Vagina (tissue), 2 donors: ENCODE measurements at places on chromosomes 5 and 9. TPM values are rescaled to one million over a fixed set of nuclear protein-coding genes. Genes with fewer than 3 reads are reported as not detected.

- H3K27ac ChIP-seq, result peak overlapping the region; percentile 51
- no peak overlapping the region for H3K4me3 ChIP-seq
- DNase-seq, result no peak
- no peaks in the 10 kb centered on the region for H3K36me3 ChIP-seq
These were observed 217.0 kb downstream of the TMEM38B start for GRCh38 chr9:105911104-105911911.

Gene BRINP1
- total RNA-seq, result 0.49 TPM

DNA sequence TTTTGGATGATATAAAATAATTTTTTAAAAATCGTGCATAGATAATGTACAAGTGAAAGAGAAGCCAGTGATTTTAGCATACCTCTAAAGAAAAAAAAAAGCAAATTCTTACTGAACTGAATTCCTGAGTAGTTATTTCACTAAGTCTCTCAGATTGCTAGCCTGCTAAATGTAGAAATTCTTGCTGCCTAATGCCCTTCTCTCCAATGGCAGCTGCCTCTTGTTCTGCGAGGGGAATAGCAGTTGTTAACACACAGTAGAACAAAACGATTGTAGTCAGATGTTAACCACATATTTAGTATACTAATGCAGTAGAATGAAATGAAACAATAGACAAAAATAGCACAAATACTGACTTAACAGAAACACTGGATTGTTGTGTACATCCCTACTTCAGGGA lies 26.8 kb downstream of the SMAD5 start:
- no peak overlapping the region for H3K4me3 ChIP-seq
- peaks cover 39% of the 10 kb centered on the region for H3K4me1 ChIP-seq
- H3K27me3 ChIP-seq, result no peaks in the 10 kb centered on the region
- H3K27ac ChIP-seq, result no peak overlapping the region

GRCh38 chr5:179161901-179162300 lies 101.7 kb downstream of the ZNF354C start:
- no peaks in the 10 kb centered on the region for H3K27me3 ChIP-seq
- no peak overlapping the region for H3K4me3 ChIP-seq
- no peak overlapping the region for H3K27ac ChIP-seq
- peaks cover 4% of the 10 kb centered on the region for H3K4me1 ChIP-seq
- no peaks in the 10 kb centered on the region for H3K36me3 ChIP-seq

Gene AMBP
- total RNA-seq, result not detected

DNA sequence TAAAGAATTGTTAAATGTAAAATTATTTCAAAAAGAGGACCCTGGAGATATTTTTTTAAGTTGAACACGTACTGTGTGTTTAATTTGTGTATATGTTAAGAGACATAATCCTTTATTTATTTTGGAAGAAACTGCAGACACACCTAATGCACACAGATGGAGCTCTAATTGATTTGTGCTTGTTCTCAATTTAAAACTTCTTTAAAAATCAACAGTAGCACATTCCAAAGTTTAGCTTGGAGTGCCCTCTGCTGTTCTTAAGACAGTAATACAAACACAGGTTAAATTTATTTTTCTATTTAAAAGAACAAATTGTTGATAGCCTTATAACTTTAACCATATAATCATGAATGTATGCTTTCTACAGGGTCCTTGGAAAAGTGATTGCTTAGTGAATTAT lies 277.6 kb upstream of the ADAMTS16 start:
- H3K4me1 ChIP-seq, result no peaks in the 10 kb centered on the region
- H3K27ac ChIP-seq, result no peak overlapping the region
- H3K36me3 ChIP-seq, result no peaks in the 10 kb centered on the region
- no peak for DNase-seq

Gene MAT2B
- 38.3 TPM for total RNA-seq

DNA sequence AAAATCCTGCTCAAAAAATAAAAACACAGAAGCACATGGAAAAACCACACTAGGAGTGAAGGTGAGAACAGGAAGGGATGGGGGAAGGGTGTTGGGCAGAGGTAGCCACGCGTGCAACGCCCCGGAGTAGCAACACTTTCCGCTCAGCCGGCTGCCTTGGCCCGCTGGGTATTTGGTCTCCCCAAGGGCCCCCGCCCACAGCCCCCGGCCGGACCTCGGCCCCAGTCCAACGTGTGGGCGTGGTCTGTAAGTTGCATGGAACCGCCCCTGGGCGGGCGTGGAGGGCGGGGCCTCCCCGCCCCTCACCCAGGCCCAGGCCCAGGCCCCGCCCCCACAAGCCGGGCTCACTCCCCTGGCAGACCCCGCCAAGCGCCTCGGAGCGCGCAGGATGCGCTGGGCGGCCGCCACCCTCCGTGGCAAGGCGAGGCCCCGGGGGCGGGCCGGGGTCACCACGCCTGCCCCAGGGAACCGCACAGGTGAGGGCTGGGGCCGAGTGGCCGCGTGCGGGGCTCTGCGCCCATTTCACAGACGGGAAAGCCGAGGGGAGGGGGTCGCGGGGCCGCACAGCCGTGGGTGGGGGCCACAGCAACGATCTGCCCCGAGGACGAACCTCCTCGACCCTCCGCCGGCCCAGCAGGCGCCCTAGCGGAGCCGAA lies at the start of gene SUSD3:
TSS of gene SUSD3 (plus strand) at position 347 of the 656 bp plus-strand sequence. CDS start at position 389, 42 bp downstream.
- peaks cover 36% of the 10 kb centered on the region for H3K4me1 ChIP-seq
- no peaks in the 10 kb centered on the region for H3K27me3 ChIP-seq
- H3K27ac ChIP-seq, result peak within 1 kb of the TSS; percentile 77
- H3K4me3 ChIP-seq, result peak within 1 kb of the TSS; percentile 57
- DNase-seq, result no peak
- no peaks in the 10 kb centered on the region for H3K36me3 ChIP-seq

GRCh38 chr9:134885679-134886412 lies 5.2 kb downstream of the FCN2 start:
- H3K27me3 ChIP-seq, result no peaks in the 10 kb centered on the region
- H3K4me1 ChIP-seq, result no peaks in the 10 kb centered on the region
- no peak overlapping the region for H3K4me3 ChIP-seq
- DNase-seq, result peak; percentile 85
- H3K36me3 ChIP-seq, result no peaks in the 10 kb centered on the region

DNA sequence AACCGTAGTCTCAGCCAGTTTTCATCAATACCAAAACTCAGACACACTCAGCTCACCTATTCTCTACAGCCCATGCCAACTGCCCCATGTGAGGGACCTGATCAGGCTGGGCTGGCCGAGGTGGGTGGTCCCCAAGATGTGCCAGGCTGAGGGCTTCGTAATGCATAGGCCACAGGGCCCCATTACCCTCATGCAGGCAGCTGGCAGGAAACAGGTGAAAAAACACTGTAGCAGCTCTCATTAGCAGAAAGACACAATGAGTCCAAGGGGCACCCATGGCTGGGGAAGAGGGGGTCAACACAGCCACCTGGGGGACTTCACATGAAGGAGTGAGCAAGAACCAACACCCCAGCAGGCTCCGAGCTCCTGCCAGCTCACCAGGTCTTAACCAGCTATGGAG lies 8.2 kb downstream of the IPPK start:
- DNase-seq, result no peak
- H3K27me3 ChIP-seq, result no peaks in the 10 kb centered on the region
- no peak overlapping the region for H3K27ac ChIP-seq
- H3K4me3 ChIP-seq, result no peak overlapping the region
- peaks cover 8% of the 10 kb centered on the region for H3K36me3 ChIP-seq

Gene FOXD4L3
- 0.49 TPM for total RNA-seq

Gene ADCY2
- total RNA-seq, result 18.4 TPM

Gene LCN12
- total RNA-seq, result not detected

GRCh38 chr5:157295247-157295646 lies 29.3 kb downstream of the CYFIP2 start:
- H3K4me1 ChIP-seq, result no peaks in the 10 kb centered on the region
- no peak for DNase-seq
- no peaks in the 10 kb centered on the region for H3K36me3 ChIP-seq
- H3K27me3 ChIP-seq, result no peaks in the 10 kb centered on the region
- H3K27ac ChIP-seq, result no peak overlapping the region

DNA sequence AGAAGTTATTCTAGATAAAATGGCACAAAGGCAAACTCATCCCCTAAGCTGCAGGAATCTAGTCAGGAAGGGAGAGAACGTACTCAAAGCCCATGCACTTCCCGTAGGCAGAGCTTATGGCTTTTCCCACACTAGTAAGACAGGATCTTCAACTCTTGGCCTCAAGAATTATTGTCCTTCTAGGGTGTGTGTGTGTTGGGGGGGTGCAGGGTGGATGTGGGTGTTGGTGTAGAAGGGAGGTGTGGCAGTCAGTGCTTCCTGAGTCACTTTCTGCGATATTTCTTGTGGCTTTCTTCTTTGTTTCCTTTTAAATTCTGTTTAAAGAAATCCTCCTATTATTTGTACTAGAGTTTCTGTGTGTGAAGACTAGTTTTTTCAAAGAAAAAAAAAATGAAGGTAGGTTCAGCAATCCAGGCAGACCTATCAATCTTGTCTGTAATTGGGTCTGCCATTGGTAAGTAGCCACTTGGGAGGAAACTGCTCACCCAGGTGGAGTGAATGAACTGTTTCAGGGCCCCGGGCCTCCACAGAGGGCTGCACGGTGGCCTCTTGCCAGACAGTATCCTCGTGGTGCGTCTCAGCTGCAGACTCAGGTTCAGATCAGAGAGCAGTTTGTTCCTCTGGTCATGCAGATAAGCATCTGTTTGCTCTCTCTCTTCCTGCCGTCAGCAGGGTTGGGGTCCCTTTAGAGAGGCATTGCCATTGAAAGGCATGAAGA lies 131.9 kb downstream of the NPR3 start:
- no peaks in the 10 kb centered on the region for H3K27me3 ChIP-seq
- no peak for DNase-seq
- H3K4me1 ChIP-seq, result peaks cover 19% of the 10 kb centered on the region
- H3K4me3 ChIP-seq, result no peak overlapping the region

DNA sequence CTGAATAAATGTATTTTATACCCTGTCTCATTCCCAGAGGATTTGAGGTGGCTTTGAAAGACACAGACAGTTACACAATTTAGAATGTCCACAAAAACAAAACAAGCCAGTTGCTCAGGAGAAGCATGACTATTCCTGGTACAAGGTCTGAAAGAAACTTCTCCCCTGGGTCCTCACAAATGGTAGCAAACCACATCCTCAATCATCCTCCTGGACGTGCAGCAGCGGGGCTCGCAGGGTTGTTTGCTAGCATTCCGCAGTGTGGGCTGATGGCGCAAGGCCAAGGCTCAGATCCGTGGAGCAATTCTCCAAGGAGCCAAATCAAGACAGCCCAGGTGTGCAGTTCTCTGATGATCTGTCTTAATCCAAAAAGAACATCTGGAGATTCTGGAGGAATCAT lies 210.3 kb downstream of the ACTL7B start:
- H3K27me3 ChIP-seq, result no peaks in the 10 kb centered on the region
- H3K4me1 ChIP-seq, result no peaks in the 10 kb centered on the region
- H3K4me3 ChIP-seq, result no peak overlapping the region

DNA sequence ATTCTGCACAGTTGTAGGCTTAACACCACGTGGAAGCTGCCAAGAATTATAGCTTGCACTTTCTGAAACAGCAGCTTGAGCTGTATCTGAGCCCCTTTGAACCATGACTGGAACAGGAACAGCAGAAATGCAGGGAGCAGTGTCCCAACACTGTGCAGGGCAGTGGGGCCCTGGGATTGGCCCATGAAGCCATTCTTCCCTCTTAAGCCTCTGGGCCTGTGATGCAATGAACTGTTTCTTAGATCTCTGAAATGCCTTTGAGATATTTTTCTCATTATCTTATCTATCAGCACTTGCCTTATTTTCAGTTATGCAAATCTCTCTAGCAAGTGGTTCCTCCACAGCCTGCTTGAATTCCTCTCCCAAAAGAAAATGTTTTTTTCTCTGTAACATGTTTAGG lies 87.0 kb upstream of the MTAP start:
- no peak overlapping the region for H3K4me3 ChIP-seq
- DNase-seq, result no peak
- H3K27ac ChIP-seq, result no peak overlapping the region
- no peaks in the 10 kb centered on the region for H3K36me3 ChIP-seq
- H3K4me1 ChIP-seq, result no peaks in the 10 kb centered on the region

- H3K4me3 ChIP-seq, result no peak overlapping the region
- H3K27ac ChIP-seq, result no peak overlapping the region
- H3K36me3 ChIP-seq, result no peaks in the 10 kb centered on the region
- no peaks in the 10 kb centered on the region for H3K4me1 ChIP-seq
- no peak for DNase-seq
These were observed 312.7 kb downstream of the DMRT2 start for GRCh38 chr9:1362845-1363244.

- H3K27me3 ChIP-seq, result no peaks in the 10 kb centered on the region
- DNase-seq, result no peak
- no peaks in the 10 kb centered on the region for H3K4me1 ChIP-seq
- H3K4me3 ChIP-seq, result no peak overlapping the region
- H3K27ac ChIP-seq, result no peak overlapping the region
These were observed 94.2 kb upstream of the SAP30L start for GRCh38 chr5:154351566-154351965.

DNA sequence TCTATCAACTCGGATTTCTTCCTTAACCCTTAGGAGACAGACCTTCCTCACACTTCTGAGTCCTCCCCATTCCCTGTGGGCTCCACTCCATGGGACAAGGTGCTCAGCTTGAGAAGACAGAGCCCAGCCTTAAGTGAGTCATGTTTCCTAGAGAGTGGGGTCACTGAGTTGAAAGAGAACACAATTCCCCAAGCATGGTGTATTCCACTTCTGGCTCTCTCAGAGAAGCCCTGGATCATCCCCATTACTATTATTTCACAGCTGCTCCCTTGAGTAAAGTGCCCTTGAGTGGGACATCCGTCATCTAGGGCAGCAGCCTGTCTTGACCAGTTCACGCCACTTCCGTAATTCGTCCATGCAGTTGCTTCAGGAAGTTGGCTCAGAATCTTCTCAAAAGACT lies 604.8 kb downstream of the BNC2 start:
- DNase-seq, result no peak
- H3K27ac ChIP-seq, result no peak overlapping the region
- H3K36me3 ChIP-seq, result no peaks in the 10 kb centered on the region
- no peaks in the 10 kb centered on the region for H3K27me3 ChIP-seq
- H3K4me3 ChIP-seq, result no peak overlapping the region

DNA sequence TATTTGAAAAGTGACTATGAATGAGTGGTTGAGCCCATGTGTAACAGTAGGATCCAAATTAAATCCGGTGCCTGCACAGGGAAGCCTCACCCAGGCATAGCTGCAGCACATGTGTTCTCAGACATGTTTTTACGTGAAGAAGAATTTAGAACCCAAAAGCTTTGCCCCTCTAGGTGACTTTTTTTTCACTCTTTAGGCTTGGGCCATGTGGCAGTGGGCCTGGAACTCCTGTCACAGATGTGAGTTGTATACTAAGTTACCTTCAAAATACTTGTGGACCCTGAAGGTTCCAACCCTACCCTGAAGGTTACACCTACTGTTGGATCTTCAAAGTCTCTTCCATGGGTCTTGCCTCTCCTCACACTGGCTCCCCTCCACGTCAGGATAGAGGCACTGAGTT lies 146.6 kb downstream of the GAS1 start:
- DNase-seq, result no peak
- H3K27ac ChIP-seq, result peak overlapping the region; percentile 17
- H3K4me3 ChIP-seq, result no peak overlapping the region
- no peaks in the 10 kb centered on the region for H3K36me3 ChIP-seq
- H3K27me3 ChIP-seq, result no peaks in the 10 kb centered on the region

- no peaks in the 10 kb centered on the region for H3K4me1 ChIP-seq
- no peak overlapping the region for H3K4me3 ChIP-seq
- no peak for DNase-seq
- no peaks in the 10 kb centered on the region for H3K27me3 ChIP-seq
These were observed 9.2 kb upstream of the SLC9A3 start for GRCh38 chr5:533243-533954.
